HL-60 (cell line): ENCODE measurements at places on chromosomes 3 and 15.

GRCh38 chr15:64703632-64703959, 71.8 kb downstream of the RBPMS2 start:
- DNase-seq = no peak

DNA sequence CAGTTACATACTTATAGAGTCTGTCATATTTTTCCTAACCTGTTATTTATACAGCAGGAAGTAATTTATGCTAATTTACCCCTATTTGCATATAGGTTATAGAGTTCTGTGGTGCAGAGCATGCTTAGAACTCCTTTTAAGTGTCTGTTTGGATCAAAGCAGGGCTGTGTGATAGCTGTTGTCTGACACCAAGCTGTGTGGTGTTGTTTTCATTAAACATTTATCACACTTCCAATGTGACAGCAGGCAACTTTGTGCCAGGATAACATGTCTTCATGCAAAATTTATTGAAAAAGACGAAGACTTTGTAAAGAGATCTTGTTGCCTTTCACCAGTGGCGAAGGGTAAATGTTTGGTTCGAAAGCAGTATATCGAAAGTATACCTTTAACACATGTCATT, 100.2 kb downstream of the RSRC1 start:
- no peak for DNase-seq

- peak; percentile 14 for DNase-seq
These were observed 408.1 kb upstream of the NR2F2 start for GRCh38 chr15:95922431-95922830.

DNA sequence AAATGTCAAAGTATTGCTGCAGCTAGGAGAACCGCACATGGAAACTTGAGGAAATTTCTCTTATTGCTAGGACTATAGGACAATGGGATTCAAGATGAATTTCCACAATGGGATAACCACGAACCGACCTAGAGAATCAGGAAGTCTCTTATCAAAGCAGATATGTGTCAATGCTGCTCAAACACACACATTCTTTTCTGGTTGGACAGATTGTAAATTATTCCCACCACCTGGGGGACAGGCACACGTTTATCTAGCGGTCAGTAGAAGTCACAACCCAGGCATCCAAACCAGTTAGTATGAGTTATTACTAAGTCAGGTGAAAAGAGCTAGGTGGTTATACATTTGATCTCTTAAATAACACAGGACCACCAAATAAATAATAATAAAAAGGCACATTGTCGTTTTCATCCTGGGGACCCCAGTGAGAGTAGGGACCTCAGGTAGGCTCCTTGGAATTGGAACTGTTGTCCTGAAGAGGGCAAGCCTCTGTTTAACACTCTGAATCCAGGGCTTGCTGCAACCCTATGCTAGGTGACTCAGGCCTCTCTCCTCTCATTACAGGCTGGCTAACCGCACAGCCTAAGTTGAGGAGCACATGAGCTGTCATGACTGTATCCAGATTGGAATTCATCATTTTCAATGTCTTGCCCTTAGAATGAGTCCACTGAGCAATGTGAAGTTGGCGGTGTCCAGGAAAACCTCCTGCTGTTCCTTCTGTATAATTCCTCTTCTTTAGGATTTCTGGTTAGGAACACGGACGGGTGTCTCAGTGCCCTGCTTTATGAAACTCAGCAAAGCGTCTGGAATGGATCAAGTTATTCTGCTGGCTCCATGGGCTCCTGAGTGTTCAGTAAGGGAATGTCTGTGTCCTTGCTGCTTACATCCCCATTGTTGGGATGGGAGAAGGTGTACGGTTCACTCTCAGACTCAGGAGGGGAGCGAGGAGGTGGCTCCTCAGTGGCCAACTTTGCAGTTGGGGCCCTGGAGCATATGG, 59.0 kb downstream of the CLEC3B start:
- DNase-seq = no peak

DNA sequence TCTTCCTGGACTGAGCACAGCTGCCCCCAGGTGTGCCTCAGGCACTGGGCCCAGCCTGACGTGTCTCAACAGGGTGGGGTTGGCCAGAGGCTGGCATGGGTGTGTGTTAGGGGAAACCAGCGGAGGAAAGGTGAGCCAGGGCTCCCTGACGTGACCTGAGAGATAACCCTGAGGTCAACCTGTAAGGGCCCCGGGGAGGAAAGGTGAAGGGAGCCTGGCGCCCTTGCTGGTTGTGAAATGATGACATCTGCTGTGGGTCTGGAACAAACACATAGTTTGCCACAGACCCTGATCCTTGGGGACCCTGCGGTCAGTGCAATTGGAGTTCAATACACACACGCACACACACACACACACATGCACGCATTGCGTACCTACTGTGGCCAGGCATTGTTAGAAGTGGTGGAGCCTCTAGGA, 100.2 kb upstream of the TLE3 start:
- DNase-seq = no peak

DNA sequence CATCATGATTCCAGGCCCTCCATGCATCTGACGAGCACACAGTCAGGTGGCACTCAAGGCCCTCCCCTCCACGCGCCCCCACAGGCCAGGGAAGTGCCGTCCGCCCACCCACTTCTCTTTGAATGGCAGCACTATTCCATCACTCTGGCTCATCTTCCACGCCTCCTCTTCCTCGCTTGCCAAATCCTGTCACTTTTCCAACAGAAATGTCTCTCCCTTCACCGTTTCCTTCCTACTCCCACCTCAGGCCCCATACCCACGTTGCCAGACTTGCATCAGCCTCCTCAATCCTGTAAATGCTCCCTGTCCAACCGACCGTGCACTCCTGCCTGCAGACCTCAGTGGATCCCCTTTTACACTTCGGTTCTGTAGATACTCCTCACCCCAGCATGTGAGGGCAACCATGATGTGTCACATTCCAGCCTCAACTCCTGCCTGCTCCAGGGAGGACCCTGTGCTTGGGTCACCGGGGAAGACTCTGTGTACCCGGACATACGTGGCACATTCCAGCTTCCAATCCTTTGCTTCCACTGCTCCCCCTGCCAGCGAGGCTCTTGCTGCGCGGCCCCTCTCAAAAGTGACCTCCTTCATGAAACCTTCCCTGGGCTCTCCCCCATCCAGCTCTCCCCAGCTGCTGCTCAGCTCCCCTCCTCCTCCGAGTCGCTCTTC, 29.6 kb downstream of the ADCY5 start:
- DNase-seq = no peak

DNA sequence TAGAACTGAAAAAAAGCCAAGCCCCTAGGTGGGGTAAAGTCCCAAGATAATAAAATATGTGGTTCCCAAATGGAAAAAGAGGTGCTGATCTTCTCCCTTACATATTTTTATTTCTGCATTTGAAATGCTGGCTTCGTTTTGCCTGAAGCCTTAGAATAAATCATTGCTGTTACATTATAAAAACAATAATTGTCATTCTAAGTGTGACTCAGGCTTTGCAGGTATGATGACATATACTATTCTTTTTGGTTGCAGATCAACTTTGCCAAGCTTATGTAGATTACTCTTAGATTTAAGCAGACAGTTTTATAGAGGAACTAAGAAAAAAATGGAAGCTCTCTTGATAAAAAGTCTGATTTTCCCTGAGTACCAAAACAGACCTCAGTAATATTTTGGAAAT, 7.5 kb downstream of the IDH3A start:
- no peak for DNase-seq

DNA sequence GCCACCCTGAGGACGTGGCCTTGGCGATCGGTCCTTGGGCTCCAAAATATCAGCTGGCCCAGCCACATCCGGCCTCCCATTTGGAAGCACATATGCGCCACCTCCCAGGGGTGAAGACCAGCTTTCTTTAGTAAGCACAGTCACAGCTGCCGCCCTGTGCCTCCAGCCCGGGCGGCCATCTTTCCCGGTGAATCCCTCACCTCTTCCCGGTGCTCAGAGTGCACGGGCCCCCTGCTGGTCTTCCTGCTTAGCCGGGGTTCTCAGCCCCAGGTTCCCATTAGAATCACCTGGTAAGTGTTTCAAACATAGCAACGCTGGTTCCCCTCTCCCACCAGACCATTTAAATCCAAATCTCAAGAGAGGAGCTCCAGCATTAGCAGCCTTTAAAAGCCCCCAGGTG, 232.2 kb downstream of the VPS13C start:
- no peak for DNase-seq

GRCh38 chr3:98541695-98542094, 9.9 kb downstream of the GPR15 start:
- no peak for DNase-seq

- DNase-seq = no peak
These were observed 114.7 kb downstream of the B3GALNT1 start for GRCh38 chr3:160990446-160990845.

DNA sequence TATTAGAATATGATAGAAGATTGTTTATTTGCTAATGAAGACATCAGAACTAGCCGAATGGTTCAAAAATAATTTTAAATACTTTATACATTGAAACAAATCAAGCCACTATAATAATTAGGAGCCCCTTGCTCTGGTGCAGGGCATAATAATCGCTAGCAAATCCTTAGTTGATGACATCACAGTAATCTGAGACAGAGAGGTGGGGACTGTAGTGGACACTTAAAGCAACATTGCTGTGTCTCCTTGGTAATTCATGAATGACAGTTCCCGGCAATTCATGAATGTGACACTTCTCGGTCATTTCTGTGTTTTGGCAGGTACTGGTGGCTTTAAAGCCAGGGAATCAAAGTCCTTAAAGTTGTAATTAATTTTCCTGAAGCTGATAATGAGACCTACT, 114.3 kb downstream of the PPM1L start:
- DNase-seq = no peak

- DNase-seq = no peak
These were observed 1.1 kb downstream of the LSAMP start for GRCh38 chr3:116444115-116444747.

GRCh38 chr3:59244343-59244742, 194.5 kb upstream of the CFAP20DC start:
- DNase-seq = no peak

DNA sequence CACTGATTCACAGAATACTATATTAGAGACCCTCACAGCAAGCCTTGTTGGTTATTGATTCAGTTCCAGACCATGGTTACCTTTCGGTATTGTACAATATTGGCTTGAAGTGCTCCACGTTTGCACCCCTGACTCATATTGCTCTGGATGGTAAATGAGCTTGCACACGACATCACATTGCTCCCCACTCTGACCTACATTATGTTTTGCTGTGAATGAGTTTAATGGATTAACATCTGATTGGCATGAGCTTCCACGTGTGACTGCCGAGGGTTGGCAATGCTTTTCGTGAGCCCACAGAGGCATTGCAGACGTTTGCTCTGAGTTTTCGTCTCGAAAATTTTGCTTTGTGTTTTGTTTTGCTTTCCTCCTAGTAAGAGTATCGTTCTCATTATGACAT, 225.8 kb upstream of the ICE2 start:
- DNase-seq = no peak

DNA sequence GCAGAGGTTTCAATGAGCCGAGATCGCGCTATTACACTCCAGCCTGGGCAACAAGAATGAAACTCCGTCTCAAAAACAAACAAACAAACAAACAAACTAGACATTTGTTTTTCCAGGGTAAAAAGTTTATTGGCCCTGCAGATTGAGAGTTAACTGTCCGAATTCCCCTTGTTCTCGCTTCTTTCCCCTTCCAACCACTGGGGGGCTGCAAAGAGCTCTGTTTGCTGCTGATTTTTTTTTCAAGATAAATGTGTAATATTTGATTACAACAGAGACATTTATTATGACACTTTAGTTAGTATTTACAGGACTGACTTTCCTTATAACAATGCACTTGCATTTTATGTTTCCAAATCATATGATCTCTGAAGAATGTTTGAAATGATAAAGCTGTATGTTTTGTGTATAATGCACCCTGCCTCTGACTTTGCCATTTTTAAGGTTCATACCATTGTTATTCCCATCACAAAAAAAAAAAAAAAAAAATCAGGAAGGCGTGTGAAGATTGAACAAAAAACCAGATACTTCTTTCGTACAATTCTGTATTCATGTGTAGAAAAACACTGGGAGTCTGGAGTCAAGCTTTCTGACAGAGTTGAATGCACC, 2.8 kb downstream of the CLSTN2 start:
- DNase-seq = no peak
